T-helper 9 cell (primary cell): ENCODE measurements at places on chromosomes 7 and 10.

DNA sequence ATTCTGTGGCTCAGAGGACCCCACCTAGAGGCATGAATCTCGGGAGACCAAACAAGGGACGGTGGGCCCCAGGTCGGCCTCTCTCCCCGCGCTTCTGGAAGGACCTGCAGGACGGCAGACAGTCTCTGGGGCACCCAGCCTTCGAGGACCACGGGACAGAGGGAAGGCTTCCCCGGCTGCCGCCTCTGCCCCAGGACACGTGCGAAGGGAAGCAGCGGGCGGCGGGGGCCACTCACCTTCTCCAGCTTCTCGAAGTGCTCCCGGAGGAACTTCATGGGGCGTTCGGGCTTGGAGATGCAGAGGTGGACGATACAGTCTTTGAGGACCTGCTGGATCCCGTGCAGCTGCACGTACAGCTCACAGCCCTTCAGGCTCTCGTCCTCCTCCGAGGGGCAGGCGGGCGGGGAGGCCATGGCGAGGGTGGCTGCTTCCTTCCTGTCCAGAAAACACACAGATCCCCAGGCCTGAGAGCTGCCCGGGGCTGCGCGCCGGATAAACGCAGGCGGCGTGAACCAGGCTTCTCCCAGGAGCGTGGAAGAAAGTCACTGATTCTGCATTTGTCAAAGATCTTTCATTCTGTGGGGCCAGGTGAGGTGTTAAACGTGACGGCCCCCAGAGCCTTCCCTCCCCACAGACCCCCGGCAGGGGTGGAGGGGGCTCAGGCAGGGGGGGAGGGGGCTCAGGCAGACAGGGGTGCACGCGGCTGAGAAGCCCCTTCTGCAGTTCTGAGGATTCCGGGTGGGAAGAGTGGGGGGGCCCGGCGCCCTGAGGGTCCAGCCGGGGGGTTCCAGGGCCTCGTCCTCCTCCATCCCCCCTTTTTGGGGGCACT lies 15.2 kb upstream of the DNAAF5 start:
- no peak for DNase-seq

DNA sequence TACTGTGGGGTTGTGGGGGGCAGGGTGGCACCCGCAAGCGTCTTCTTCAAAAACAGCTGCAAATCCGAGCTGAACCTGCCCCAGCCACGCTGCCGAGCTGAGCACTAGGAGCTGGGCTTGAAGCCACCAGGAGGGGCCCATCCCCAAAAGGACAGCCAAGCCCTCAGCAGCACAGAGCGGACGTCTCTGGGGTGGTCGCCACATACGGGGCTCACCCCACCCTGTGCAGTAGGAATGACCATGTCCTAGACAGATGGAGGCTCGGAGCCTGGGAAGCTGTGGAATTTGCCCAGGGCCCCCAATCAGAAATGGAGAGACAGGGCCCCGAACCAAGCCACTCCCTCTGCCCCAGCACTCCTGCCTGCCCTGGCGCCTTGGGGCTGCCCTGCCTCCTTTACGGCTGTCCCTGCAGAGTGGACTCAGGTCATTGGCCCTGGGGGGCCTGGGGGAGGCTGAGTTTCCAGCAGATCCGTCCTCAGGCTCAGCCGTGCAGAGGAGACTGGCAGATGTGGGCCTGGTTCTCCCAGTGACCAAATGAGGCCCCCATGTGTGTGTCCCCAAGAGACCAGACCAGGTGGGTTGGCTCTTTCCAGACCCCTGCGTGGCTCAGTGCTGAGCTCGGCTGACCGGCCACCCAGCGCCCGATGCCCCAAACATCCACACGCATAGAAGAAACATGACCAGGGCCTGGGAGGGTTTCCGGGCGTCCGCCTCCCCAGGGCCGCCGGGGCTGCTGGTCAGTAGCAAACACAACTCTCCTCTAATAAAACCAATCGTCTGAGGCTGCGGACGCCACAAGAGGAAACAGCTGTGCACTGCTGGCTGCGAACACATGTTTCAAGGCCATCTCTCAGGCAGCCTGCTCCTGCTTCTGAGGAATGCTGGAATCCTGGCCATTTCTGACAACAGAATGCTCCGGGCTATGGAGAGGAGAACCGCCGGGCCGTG lies 54.9 kb downstream of the PDGFA start:
- no peak for DNase-seq

DNA sequence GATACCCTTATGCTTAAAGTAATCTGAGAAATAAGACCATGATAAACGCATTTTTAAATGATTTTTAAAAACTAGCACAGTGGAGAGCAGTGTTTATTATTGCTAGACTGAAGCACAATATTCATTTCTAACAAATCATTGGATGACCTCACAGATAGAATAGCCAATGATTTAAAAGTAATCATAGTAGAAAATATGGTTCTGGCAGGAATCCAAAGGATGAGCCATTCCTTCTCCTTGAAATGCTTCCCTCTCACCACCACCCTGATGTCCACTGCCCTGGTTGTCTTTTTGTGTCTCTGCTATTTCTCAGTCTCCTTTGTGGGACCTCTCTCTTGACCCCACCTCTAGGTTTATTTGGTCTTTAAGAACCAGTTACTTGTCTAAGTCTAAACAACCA lies 64.9 kb downstream of the PRKG1 start:
- no peak for DNase-seq

GRCh38 chr7:101740981-101741725 lies 76.3 kb upstream of the CUX1 start:
- DNase-seq = no peak

- DNase-seq = no peak
Measured at GRCh38 chr7:107843184-107843583, 40.2 kb upstream of the SLC26A3 start.

DNA sequence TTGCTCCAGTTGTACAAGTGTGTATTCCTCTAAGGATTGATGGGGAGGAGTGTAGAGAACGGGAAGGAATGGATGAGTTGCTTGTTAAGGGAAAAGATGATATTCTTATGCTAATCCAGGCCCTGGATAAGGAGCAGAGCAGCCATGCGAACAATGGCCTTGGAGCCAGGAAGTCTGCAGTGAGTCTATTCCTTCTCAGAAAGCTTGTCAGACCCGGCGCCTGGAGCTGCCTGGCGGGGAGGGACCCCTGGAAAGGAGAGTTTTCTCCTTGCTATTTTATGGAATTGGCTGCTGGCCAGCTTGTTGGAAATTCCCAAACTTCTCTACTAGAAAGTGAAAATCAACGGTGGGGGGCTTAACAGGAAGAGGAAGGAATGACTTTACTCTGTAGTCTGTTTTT lies 89.1 kb downstream of the MMRN2 start:
- no peak for DNase-seq
